DMS79 treated with DMSO at 0.1 percent for 48 hours (cell line): ENCODE measurements at places on chromosomes 1 and 21.
A peak's percentile ranks its signal among the peaks of the same experiment; 100 is the strongest.

- DNase-seq, result no peak
Observed at GRCh38 chr1:72526926-72527325, 244.6 kb upstream of the NEGR1 start.

DNA sequence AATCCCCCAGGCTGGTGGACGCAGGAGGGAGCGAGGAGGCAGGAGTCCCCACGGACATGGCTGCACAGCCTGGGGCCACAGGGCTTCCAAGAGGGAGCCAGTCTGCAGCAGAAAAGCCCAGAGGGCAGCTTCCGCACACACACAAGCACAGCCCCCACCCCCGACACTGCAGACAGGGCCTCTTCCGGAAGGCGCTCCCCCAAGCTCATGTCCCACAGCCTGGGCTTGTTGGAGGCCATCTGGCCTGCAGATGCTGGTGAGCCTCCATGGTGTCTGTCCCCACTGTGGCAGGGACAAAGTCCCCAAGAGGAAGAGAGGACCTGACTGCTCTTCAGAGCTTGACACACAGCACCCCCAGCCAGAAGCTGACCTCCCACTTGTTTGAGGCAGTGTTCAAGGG is 13.4 kb upstream of the KIAA1614 start:
- DNase-seq, result no peak

GRCh38 chr1:30909365-30910068 is 959 bp upstream of the SDC3 start:
- DNase-seq, result no peak

DNA sequence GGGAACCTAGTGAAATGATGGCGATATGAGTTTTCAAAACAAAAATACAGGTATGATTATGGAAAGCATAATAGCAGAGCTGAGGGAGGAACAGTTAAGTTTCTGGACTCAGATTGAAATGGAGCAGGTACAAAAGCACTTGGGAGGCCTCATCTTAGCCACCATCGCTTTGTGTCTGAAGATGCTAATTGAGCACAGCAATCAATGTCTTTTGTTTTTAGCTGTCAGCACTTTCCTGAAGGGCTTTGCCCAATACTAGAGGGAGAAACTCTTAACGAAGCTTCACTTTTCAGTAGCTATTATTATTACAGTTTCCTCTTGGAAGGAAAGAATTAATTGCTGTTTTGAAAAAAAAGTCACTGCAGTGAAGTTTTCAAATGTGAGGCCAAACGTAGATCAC is 348.7 kb downstream of the RWDD3 start:
- peak; percentile 13 for DNase-seq

- no peak for DNase-seq
Observed at GRCh38 chr1:111209622-111210021, 9.2 kb upstream of the DENND2D start.

GRCh38 chr1:24424207-24424606 is 8.6 kb downstream of the NIPAL3 start:
- no peak for DNase-seq
